SIG-M5 (cell line): ENCODE measurements at places on chromosomes 11 and 22.

- DNase-seq, result no peak
Observed at GRCh38 chr22:37121887-37122591, 12.5 kb upstream of the TMPRSS6 start.

- no peak for DNase-seq
Observed at GRCh38 chr22:37496651-37497050, 10.5 kb upstream of the MFNG start.

GRCh38 chr11:7261578-7261977 lies 9.9 kb downstream of the SYT9 start:
- DNase-seq, result no peak

GRCh38 chr11:14082338-14082737 lies 119.8 kb downstream of the SPON1 start:
- DNase-seq, result no peak

- DNase-seq, result no peak
Observed at GRCh38 chr11:117673602-117674001, 123.4 kb downstream of the DSCAML1 start.

GRCh38 chr11:17798253-17798652 lies 63.7 kb downstream of the KCNC1 start:
- DNase-seq, result no peak

- DNase-seq, result peak; percentile 32
Observed at GRCh38 chr11:67270256-67271204, 4.3 kb downstream of the GRK2 start.

- no peak for DNase-seq
Observed at GRCh38 chr11:45704635-45705034, 39.2 kb upstream of the CHST1 start.

DNA sequence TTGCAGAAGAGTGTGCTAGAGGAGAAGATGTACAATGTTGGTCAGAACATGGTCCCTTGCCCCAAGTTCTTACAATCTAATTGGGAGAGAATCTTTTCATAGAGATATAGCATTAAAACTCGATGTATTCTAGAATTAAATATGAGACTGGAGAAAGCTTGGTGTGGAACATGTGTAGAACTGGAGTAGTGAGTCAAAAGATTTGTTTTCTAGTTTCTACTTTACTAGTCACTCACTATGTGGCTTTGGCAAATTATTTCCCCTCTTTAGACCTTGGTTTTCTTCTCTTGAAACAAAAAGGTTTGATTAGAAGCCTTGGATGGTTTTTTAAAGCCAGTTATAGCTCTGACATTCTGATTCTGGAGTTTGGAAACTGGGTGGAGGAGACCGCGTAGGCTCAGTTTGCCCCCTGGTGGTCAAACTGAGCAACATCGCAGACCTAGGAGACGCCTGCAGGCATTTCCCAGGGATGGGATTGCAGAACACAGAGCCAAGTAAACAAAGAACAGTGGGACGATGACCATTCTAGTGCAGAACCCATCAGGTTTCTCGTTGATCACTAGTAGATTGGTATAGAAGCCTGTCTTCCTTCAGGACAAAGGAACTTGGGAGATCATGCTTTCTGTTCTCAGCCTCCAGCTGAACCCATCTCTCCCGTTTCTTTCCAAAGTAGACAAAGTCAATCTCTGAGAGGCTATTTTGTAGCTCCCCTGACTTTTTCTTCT lies 8.5 kb upstream of the CHRDL2 start:
- DNase-seq, result no peak

DNA sequence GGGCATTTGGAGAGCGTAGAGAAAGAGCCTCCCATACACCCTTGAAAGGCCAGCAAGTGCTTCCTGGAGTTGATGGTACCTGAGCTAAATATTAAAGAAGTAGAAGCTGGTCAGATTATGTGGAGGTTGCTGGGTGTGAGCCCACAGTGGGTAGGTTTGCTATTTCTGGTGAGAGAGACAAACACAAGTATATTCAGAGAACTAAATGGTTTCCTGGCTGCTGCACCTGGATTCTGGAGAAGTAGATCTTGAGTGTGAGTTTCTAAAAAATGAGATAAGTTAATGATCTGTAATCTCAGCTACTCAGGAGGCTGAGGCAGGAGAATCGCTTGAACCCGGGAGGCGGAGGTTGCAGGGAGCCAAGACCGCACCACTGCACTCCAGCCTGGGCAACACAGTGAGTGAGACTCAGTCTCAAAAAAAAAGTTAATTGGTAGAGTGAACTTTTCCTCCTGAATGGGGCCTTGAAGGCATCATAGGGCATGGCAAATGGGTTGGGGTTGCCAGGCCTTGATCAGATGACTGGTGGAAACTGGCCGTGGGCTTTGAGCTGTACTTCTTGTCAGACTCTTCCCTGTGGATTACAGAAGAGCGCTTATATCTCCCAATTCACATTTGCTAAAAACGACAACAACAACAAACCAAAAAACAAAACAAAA lies 75.8 kb downstream of the ADAMTS15 start:
- no peak for DNase-seq

- no peak for DNase-seq
Observed at GRCh38 chr11:16603245-16603644, 135.2 kb upstream of the C11orf58 start.

- no peak for DNase-seq
Observed at GRCh38 chr11:69299023-69299461, 5.1 kb downstream of the MYEOV start.
